T follicular helper cell (primary cell): ENCODE measurements at places on chromosomes 4 and X.

DNA sequence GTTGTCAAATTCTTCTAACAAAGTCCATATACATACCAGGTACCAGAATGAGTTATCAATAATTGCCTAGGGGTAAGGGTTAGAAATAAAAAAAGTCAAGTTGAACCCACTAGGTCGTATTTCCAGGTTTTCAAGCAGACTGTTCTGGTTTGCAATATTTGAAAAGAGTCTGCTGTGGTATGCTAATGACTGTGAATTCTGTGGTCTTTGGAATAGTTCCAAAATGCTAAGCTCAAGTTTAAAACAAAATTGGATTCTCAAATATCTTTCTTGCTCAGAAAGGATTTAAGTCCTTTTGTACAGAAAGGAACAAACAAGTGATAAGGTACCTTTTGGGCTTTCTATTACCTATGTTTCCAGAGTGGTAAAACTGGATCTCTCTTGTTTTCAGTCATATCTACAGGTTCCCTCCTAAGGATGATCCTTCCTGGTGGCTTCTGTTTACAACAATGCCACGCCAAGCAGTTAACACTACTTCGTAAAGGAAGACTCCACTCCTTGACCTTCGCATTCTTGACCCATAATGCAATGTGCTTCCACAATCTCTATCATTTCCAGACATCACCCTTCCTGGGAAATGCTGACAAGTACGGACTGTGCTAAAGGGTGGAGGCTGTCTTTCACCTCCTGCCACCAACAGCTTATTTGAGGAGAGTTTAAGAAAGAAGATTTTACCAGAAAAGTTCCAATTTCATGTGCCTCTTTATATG lies 531.7 kb upstream of the FTHL17 start:
- DNase-seq, result no peak

DNA sequence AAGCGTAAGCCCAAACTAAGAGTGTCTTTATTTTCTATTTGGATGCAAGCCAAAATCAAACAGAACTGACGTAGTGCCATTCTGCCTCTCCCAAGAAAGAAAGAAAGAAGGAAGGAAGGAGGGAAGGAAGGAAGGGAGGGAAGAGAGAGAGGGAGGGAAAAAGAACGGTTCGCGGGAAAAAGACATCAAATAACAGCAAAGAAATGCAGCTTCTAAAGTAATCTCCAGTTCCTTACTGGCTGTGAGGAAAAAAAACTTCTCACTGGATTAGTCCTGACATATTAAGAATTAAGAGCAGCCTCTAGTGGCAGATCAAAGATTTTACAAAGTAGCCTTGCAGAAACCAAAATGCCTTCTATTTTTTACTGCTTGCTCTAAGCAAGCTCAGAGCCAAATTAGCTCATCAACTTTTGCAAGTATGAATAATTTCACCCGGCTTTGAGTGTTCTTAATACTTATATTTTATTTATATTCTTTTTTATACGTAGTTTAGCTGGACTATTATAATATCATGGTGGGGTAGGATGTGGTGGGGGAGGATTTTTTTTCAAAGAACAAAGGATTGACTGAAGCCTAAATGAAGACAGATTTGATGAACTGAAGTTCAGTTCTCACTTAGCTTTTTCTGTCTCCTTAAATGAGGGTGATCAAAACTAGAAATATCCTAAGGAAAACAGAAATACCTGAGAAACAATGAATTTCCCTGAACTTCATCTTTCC lies 36.6 kb downstream of the PITX2 start:
- no peak for DNase-seq

DNA sequence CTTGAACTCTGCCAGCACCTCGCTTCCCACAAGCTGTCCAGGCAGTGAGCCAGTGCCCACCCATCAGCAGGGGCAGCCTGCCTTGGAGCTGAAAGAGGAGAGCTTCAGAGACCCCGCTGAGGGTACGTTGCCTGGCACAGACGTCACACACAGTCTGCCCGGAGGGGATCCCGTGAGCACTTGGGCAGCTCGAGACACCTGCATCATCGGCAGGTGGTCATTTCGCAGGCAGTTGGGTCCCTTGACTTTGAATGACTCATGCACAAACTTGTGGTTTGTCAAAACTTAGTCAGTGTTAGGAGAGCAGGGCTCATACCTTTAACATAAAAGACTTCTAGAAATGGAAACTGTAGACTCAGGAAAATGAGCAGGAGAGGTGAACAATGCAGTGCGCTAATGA lies 9.9 kb downstream of the TACC3 start:
- DNase-seq, result no peak

DNA sequence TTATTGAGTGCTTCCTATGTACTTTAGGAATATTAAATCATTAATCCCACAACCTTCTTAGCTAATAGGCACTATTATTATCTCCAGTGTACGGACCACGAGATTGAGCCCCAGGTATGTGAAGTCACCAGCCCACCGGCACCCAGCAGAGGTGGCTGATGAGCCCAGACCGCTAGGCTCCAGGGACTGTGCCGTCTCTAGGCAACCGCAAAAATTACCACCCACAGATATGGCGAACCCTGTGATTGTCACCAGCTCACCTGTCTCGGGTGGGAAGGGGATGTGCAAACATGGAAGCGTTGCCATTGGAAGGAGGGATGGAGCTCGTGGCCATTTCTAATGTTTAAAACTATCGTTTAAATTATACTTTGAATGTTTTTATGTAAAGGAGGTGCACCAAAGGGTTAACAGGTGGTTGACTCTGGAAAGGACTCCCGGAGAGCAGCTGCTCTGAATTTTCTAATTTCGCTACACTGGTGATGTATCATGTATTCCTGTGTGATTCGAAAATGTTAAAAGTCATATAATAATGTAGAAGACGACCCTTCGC lies 21.0 kb upstream of the JAKMIP1 start:
- DNase-seq, result no peak

DNA sequence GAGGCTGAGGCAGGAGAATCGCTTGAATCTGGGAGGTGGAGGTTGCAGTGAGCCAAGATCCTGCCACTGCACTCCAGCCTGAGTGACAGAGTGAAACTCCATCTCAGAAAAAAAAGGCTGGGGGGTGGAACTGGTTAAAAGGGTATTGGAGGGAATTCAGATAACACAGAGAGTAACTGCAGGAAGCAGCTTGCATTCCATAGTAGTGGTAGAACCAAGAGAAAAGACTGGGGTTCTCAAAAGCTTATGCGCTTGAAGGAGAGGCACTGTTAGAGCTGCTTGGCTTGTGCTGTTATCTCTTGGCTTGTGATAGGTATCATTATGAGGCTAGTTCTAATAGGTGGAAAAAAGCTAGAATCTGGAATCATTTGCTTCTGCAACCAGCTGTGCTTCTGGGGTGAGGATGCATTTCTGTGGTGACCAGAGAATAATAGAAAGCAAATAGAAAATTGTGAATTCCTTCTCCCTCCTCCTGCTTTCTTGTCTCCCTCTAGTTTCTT lies 91.2 kb upstream of the ELOVL6 start:
- DNase-seq, result no peak

DNA sequence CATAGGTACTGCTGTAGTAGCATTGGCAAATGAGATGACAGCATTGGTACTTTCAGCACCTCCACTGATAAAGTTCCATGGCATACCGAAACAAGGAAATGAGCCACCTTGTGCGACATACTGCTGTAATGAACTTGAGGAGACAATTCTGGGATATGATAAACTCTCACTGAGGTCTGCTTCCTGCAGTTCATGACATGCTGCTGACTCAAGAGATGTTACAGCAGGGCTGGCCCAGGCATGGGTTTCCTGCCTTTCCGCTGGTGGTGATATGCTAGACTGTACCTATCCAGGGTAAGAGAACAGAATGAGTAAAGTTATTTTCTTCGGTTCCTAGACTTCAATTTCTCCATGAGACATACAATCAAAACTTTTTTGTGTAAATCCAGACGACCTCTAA lies 17.1 kb downstream of the BEND2 start:
- DNase-seq, result no peak

- no peak for DNase-seq
Measured at GRCh38 chrX:131235768-131236545, 53.1 kb downstream of the IGSF1 start.

GRCh38 chrX:56798339-56798711 lies 69.3 kb downstream of the NBDY start:
- DNase-seq, result no peak

- DNase-seq, result no peak
Measured at GRCh38 chr4:183995570-183995969, 90.5 kb downstream of the STOX2 start.

DNA sequence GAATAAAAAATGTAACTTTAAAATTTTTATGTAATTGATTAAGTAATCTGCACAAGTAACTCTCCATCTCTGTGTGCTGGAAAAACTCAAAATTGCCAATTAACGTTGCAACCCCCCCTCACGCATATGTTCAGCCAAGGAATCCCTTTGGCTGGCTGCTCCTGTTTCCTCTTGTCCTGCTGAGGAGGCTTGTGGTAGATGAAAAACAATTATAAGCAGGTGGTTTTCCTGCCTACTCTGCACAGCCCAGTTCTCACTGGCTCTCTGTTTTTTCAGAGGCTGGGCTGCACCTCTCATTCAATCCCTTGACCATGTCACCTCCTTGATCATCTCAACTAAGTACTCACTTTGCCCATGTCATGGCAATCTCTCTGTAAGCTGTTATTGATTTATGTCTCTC lies 1068.4 kb downstream of the ARAP2 start:
- DNase-seq, result no peak

DNA sequence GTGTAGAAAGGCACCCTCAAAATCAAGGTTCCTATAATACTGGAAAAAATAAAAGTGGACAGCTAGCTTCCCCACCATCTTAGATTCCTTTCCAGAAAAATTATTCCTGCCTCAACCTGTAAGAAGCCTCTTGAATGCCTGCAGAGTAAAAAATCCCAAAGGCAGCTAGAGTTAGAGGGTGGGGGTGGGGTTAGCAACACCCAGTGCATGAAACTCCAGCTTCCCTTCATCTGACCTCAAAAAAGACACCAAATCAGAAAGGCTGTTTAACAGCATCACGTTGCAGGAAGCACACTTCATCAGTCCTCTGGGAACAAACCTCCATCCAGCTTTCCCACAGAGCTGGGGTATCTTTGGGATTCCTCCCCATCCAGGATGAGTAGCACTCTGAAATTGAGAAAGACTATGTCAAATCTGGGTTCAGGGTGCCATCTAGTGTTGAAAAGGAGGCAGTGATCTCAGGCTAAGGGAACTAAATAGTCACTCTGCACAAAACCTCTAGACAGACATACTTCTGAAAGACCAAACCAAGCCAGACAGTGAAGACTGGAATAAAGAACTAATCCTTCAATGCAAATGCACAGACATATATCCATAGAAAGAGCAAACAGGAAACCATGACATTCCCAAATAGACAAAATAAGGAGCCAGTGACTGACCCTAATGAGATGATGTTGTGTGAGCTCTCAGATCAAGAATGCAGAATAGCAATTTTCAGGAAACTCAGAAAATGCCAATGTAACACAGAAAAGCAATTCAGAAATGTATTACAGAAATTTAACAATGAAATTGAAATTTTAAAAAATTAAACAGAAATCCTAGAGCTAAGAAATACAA lies 97.9 kb downstream of the ARHGEF9 start:
- no peak for DNase-seq

- DNase-seq, result no peak
Measured at GRCh38 chr4:104870495-104871233, 276.0 kb upstream of the TET2 start.

GRCh38 chr4:103934178-103934789 lies 214.5 kb upstream of the TACR3 start:
- DNase-seq, result no peak

GRCh38 chrX:71846429-71846828 lies 64.2 kb upstream of the NHSL2 start:
- DNase-seq, result no peak

DNA sequence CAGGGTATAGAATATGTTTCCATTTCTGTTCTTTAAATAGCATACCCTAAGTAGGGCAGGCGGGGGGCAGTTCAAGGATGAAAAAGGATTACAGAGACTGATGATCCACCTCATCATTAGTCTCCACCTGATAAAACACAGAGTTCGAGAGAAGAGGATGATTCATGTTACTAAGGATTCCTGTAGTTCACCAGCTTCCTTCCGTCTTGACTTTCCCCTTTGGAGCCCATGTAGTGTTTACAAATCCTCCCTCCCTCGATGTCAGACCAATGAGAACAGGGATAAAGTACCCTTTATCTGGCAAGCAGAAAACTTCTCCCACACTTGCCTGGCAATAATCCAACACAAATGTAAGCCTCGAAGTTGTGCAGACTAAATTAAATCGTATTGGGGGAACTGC lies 526.3 kb upstream of the FAM241A start:
- DNase-seq, result no peak

GRCh38 chr4:169971456-169972015 lies 54.7 kb downstream of the MFAP3L start:
- no peak for DNase-seq

GRCh38 chrX:18748499-18748898 lies 41.1 kb downstream of the PPEF1 start:
- no peak for DNase-seq

DNA sequence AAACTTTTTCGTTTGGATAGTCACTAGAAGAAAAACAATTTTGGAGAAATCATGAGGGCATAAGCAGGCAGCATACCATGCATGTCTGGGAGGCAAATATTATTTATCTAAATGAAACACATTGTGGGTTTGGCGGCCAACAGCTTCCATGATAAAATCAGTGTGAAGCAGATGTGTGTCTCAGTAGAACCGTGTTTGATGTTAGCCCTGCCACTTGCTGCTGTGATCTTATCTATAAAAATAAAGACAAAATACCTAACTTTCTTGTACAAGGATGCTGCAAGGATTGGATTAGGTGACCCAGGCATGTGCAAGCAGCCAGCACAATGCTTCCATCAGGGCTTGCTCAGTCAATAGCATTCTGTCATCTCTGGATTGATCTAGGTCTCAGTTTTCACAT lies 341.4 kb downstream of the PACRGL start:
- DNase-seq, result no peak

DNA sequence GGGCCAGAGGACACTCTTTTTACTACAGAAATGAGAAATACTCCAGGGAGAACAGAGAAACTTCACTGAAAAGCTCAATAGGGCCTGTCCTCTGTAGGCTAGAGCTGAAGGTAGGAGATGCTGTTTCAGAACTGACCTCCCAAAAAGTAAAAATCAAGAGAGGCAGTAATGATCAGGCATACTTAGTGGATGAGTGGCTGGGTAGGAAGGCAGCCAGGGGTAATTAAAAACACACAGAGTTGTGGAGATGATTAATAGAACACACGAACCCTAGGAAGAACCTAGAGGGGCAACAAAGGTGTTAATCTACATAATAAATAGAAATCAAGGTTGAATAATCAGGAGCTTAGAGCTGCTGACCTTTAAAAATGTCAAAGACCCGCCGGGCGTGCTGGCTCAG lies 582.4 kb upstream of the ADGRL3 start:
- no peak for DNase-seq
